ENCODE measurements at places on chromosomes 1 and 21.

- DNase-seq = no peak
Measured at GRCh38 chr21:44975720-44976555, 36.1 kb downstream of the SLX9 start.

- DNase-seq = no peak
Measured at GRCh38 chr21:28754127-28754611, 238.5 kb downstream of the LTN1 start.

- peak; percentile 10 for DNase-seq
Measured at GRCh38 chr1:65764052-65764451, 28.6 kb upstream of the PDE4B start.

- DNase-seq = no peak
Measured at GRCh38 chr21:40339050-40339449, 471.8 kb downstream of the PCP4 start.

GRCh38 chr1:192260076-192260475, 56.7 kb upstream of the RGS21 start:
- DNase-seq = peak; percentile 57

DNA sequence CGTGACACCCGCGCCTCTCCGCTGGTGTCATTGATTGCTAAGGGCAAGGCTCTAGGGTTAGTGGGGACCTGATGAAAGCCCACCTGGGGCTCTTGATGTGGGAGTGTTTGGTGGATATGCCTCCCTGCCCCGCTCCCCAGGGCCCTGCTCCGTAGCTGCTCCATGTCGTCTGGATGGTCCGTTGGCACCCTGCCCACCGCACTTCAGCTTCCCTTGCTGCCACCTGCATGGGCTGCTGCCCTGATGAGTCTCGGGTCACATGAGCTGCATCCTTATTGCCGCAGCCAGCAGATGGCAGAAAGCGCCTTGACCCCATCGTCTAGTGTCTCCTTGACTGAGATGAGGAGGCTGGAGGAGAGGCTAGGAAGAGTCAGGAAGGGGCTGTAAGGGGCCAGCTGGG, 439.4 kb downstream of the CAMTA1 start:
- peak; percentile 24 for DNase-seq

DNA sequence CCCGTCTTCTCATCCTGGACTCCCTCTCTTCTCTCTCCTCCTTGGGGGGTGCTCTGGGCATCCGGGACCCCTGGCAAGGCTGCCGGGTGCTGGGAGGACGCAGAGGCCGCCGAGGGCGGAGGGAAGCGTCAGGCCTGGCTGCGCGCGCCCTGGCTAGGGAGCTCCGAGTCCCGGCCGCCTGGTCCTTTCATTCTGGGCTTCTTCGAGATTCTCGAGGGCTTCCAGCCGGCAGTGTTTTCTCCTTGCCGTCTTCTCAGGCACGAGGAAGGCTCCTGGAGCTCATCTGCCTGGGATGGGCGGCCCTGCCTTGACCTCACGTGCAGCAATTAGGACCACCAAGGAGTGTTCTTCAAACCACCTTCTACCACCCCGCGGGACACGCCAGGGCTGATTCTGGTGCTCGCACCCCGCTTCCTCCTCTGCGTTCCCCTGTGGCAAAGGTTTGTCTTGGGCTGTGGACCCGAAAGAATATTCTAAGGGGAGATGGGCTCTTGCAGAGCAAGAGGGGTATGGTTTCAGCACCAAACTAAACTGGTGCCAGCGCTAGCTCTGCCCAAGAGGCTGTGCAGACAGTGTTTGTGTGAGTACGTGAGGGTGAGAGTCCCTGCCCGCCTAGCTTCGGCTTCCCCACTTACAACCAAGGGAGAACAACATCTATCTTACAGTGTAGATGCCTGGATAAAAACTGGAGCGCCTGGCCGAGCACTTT, 36.5 kb downstream of the PIK3CD start:
- no peak for DNase-seq

- peak; percentile 78 for DNase-seq
Measured at GRCh38 chr1:13699936-13700520, at the start of gene PRDM2. PRDM2 (plus strand) TSS chr1:13700188; CDS start chr1:13715606, 15,418 bp downstream.
